ENCODE measurements at places on chromosomes 7 and 10.

DNA sequence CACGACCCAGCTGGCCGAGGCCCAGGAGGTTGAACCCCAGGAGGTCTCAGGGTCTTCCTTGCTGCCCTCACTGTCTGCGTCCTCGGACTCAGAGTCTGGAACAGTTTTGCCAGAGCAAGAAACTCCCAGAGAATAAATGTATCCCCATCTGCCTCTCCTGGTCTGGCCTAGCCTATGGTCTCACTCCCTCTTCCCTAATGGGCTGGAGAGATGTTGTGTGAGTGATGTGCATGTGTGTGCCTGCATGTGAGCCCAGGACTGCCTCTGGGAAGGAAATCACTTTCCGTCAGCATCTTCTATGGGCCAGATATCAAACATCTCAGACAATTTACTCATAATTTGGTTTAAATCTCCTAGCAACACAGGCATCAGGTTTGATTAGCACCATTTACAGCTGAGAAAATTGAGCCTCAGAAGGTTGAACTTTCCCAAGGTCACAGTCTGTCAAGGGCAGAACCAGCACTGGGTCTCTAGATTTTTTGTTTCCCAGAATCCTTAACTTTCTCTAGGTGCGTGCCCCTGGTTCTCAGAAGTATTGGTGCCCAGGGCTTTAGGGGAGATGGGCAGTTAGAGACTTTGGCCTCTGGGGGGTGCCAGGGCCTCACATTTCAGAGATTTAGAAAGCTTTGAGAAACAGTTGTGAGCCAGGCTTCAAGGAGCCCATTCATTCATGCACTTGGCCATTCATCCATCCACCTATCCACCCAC lies 4.9 kb downstream of the TMEM270 start:
- no peak for DNase-seq

DNA sequence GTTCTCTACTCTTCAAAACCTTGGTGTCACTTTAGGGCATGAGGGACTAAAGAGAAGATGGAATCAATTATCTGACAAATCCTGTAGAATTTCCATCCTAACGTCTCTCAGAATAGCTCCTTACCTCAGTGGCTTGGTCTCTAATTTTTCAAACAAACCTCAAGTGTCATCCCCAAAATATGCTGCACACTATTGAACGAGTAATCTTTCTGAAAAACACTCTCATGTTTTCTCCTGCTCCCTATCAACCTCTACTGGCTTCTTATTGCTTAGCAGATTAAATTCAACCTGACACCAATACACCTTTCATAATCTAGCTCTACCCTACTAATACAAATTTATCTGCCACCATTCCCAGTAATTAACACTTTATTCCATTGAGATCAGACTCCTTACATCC lies 8.5 kb downstream of the CNOT4 start:
- no peak for DNase-seq

DNA sequence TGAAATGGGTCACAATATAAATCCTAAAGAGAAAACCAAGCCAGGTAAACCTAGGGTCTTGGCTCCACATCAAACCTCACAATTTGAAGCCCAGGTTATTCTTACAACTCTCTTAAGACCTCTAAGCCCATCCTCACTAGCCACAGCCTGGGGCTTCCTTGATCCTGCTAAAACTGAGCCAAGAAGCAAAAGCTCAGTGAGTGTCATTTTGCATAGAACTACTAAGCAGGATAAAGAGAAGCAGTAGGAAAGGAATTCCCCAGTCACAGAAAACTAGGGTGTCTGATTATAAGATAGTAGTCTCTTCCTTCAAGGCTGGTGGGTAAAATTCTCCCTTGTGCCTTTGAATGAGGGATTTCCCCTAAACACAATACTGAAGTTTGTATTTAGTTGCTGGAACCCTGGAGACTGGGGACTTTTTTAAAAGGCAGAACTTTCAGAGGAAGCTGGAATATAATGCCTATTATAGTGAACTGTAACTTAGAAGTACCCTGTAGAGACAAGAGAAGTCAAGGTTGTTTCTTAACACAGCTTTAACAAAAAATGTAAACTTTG lies 196.6 kb upstream of the KIAA1217 start:
- DNase-seq: no peak

- no peak for DNase-seq
These were observed 777.5 kb upstream of the POM121L12 start for GRCh38 chr7:52257890-52258289.

DNA sequence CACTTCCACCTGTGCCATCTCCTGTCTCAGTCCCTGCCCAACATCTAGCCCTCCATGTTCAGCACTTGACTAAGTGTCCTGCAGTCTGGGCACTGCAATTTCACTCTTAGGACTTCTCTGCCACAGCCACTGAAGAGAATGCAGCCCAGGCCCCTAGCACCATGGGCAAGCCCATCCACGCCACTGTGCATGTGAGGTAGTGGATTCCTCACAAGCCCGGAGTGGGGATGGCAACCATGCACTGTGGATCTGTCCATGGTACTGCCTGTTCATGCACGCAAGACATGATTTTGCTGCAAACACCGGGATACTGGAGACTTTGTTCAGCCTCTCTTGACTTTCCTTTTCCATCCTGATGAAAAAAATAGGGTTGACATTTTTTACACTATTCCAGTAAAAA lies 12.3 kb downstream of the DDC start:
- peak; percentile 49 for DNase-seq

- DNase-seq: peak; percentile 9
These were observed 526 bp downstream of the CH25H start for GRCh38 chr10:89206402-89207180.

GRCh38 chr7:29142021-29142727 lies 4.2 kb downstream of the CPVL start:
- DNase-seq: no peak

DNA sequence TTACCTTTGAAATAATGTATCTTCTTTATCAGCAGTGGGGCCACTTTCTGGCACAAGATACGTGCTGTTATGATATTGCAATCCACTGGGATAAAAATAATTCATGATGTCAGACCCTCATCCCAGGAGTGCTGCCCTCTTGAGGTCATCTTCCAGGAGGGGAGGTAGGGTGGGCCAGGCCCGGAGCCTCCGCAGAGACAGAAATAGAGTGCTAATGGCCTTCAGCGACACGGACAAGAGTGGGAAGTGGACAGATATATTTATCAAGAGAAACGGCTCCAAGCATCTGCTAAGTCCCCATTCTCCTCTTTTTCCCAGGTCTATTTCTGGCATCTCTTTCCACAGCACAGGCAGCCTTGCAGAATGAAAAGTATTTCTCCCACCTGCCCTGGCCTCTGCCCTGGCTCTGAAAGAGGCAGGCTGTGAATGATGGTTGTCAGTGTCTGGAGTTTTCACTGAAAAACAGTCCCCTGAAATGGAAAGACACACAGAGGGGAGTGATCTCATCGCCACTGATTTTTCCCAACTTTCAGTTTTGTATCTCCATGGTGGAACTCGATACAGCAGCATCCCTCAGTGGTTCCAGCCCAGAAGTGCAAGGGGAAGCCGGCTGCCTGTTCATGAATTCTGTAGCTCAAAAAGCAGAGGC lies 251.7 kb upstream of the MYO3A start:
- DNase-seq: no peak

DNA sequence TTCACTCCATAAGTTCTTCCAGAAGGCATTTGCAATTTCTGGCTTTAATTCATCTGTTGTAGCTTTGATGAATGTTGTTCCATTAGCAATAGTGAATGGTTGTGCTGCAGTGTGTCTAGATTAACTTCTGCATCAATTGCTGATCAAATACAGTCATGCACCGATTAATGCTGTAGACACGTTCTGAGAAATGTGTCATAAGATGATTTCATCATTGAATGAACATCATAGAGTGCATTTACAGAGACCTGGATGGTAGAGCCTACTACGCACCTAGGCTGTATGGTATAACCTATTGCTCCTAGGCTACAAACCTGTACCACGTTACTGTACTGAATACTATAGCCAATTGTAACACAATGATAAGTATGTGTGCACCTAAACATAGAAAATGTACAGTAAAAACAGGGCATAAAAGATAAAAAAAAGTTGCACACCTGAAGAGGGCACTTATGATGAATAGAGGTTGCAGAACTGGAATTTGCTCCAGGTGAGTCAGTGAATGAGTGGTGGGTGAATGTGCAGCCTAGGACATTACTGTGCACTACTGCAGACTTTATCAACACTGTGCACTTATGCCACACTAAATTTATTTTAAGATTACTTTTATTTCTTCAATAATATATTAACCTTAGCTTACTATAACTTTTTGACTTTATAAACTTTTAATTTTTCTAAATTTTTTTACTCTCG lies 170.7 kb downstream of the HERPUD2 start:
- no peak for DNase-seq

DNA sequence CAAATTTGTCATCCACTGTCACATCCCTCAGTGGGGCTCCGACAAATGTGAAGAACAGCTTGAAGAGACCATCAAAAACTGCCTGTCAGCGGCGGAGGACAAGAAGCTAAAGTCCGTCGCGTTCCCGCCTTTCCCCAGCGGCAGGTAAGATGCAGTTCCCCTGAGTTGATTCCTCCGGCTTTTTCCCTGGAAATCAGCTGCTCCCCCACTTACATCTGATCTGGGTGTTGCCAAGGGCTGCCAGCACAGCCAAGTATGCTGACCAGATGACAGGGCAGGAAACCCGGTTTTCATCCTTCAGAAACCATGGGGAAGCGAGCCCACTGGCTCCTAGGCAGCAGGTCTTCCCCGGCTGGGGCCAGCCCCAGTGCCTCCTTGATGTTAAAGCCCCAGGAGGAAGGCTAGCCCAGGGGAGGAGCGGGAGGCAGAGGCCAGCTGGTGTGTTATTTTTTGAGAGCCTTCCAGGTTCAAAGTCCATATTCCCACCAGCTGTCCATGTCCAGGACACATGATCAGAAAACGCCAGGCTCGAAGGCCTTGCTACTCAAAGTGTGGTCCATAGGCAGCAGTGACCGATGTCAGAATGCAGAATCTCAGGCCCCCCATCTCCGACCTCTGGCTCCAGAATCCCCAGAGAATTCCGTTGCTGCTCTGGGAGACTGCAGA lies 23.4 kb downstream of the AIFM2 start:
- no peak for DNase-seq

DNA sequence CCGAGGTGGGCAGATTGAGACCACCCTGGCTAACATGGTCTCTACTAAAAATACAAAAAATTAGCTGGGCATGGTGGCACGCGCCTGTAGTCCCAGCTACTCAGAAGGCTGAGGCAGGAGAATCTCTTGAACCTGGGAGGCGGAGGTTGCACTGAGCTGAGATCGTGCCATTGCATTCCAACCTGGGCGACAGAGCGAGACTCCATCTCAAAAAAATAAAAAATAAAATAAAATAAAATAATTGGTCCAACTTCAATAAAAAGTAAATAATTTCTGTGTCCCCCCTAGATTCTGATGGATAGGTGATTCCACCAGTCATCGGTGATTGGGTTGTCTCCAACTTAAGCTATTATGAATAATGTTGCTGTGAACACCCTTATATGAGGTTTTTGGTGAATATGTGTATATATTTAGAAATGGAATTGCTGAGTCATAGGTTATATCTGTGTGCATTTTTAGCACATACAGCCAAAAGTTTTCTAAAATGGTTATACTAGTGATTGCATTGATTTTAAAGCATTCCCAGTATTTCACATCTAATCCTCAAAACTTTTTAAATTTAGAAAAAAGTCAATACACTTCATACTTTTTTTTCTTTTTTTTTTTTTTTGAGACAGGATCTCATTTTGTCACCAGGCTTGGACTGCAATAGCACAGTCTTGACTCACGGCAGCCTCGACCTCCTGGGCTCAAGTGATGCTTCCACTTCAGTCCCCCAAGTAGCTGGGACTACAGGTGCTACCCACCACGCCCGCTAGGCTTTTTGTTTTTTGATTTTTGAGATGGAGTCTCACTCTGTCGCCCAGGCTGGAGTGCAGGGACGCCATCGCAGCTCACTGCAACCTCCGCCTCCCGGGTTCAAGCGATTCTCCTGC lies 13.7 kb upstream of the SRPK2 start:
- DNase-seq: no peak

DNA sequence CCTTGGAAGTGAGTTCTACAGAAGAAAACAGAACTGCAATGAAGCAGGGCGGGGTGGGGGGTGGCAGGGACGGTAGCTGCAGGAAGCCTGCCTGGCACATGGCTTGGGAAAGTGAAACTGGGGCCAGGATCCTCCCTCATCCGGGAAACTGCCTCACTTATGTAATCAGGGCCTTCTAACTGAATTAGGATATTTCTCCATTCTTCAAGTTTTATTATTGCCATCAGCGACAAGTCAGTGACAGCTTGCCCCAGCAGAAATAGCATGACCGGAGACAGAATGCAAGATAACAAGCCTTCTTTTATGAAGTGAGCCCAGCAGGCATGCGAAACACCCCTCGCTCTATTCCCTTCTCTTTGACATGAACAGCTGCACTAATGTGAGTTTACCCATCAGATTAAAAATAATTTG lies 77.5 kb upstream of the CACUL1 start:
- no peak for DNase-seq

GRCh38 chr7:120760050-120760449 lies 97.9 kb downstream of the TSPAN12 start:
- DNase-seq: no peak

- DNase-seq: no peak
These were observed 58.7 kb downstream of the CABCOCO1 start for GRCh38 chr10:61721431-61721830.

DNA sequence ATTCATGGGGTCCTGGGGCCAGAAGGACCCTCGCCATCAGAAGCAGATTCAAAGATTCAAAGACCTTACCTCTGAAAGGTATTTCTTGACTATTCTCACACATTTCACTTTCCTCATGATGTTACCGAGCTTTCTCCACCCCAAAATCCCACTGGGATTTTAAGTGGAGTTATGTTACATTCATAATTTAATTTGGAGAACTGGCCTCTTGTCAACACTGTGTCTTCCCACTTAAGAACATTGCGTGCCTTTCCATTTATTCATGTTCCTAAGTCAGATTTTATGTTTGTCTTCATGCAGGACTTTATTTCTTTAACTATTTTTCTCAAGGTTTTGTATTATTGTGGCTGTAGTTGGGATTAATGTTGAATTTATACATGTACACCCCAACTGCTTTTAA lies 123.5 kb upstream of the BMPER start:
- no peak for DNase-seq
